Colonic mucosa (tissue), 4 donors: ENCODE measurements at places on chromosomes 3 and 15. TPM values are rescaled to one million over a fixed set of nuclear protein-coding genes. Genes with fewer than 3 reads are reported as not detected.
A peak's percentile ranks its signal among the peaks of the same experiment; 100 is the strongest.

The SERPINI1 gene
- 1.3 TPM for total RNA-seq

The IL17RD gene
- 2.0 TPM for total RNA-seq

The LMCD1 gene
- total RNA-seq, result 5.5 TPM

The PEX11A gene
- total RNA-seq, result 14.7 TPM

DNA sequence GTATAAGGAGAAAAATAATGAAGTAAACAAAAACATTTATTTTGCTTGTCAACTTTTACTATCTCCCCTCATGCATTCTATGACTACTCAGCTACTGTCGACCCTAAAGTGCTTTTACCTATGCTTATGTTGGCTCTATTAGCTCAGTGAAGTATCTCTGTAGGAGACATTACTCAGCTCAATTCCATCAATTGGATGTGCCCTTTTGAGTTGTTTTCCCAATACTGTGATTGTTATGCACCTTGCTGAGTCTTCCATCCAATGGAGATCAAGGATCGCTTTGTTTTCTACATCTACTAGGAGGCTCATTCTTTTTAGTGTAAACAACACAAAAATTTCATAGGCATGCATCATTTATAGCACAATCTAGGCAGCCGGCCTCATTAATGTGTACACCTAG, 403.8 kb upstream of the ARL6 start:
- H3K4me1 ChIP-seq, result no peaks in the 10 kb centered on the region
- no peaks in the 10 kb centered on the region for H3K36me3 ChIP-seq
- H3K4me3 ChIP-seq, result no peak overlapping the region

DNA sequence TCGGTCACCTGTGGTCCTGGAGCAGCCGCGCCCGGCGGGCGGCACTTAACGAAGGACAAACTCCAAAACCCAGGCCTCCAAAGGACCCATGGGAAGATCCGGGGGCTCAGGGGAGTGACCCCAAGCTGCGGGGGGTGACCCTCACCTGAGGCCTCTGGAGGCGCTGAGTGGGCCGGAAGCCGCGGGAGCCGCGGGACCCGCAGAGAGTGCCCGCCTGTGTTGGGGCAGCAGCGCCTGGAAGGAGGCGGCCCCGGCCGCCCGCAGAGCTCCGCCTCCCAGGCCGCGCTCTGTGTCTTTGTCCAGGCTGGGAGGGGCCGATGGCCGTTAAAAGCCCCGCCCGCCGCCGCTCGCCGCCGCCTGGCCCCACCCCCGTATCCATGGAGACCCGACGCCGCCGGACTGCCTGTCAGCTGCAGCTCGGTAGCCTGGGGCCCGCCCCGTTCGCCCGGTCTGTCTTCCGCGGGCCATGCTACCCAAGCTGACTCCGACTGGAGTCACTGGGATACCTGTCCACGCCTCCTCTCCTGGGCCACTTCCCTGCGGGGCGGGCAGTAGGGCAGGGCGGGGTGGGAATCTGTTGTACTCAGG, 15.3 kb upstream of the FANCD2 start:
- H3K4me1 ChIP-seq, result peaks cover 8% of the 10 kb centered on the region
- no peaks in the 10 kb centered on the region for H3K36me3 ChIP-seq
- no peaks in the 10 kb centered on the region for H3K27me3 ChIP-seq
- DNase-seq, result peak; percentile 99
